ENCODE measurements at places on chromosomes 12 and 14.

- no peak for DNase-seq
These were observed 25.6 kb upstream of the ARID2 start for GRCh38 chr12:45703942-45704341.

DNA sequence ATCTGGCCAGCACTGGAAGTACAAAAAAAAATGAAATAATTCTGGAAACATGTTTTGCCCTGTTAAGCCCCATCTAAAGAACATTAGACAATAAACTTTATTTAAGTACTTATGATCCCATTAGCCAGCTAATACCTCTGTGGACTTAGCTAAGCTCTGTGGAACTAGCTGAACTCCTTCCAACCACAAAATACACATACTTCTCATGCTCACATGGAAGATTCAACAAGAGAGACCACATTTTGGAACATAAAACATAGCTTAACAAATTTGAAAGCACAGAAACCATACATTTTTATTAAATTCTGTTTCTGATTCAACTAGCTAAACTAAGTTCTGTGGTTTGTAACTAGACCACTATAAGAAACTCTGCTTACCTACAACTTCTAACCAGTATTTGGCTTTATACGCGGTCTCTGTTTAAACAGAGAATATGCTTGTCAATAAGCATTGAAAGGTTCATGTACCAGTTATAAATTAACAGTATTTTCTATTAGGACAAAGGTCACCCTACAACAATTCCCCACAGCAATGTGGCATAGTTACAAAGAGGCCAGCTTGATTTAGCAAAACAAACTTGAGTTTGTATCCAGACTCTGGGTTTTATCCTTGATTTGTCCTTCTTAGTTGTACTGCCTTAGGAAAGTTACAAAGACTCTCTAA, 300.1 kb downstream of the C12orf50 start:
- DNase-seq, result no peak

- DNase-seq, result no peak
These were observed 223.4 kb downstream of the GLT1D1 start for GRCh38 chr12:129076441-129077320.

DNA sequence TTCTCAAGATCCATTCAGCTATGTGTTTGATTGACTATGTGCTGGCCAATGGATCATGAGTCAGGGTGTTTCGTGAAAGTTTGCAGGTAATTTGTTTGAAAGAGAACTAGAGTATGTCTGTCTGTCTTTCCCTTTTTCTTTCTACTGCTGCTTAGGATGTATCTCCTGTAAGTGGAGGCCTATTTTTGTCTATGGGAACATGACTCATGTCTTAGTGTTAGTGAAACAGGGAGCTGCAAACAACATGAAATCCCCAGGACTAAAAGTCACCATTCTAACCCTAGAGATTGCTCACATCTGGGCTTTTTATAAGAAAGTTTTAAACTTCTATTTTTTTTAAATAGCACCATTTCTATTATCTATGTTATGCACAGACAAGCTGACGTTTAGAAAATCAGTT, 333.0 kb downstream of the CCER1 start:
- DNase-seq, result no peak

DNA sequence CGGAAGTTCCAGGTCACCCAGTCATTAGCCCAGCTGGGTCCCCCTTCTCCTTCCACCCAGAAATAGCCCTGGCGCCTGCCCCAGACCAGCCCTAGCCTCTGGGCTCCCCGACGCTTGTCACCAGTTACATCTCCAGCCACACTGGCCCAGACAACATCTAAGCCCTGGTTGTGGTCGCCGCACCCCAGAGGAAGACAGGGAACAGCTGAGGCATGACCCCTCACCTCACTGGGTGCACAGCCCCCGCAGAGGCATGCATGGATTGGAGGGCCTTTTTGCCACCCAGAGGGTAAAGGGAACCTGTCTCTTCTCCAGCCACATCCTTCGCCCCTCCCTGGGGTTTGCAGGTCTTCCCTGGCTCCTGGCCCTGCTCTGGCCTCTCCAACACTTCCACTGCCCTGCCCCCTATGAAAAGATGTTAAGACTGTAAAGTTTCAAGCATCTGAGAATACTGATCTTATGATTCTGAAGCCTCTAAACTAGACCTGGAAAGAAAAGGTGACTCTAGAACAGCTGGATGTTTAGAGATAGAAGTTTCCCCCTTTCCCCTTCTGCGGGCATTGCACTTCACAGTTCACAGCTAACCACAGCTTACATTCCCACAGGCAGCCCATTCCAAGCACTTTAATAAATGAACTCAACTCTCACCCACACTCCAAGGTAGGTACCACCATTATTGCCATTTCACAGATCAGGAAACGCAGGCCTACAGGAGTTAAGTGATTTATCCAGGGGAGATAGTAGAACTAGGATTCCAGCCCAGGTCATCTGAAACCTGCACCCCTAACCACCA, 14.7 kb downstream of the TMEM119 start:
- DNase-seq, result no peak

GRCh38 chr14:89833120-89833532, 121.4 kb downstream of the EFCAB11 start:
- DNase-seq, result no peak

DNA sequence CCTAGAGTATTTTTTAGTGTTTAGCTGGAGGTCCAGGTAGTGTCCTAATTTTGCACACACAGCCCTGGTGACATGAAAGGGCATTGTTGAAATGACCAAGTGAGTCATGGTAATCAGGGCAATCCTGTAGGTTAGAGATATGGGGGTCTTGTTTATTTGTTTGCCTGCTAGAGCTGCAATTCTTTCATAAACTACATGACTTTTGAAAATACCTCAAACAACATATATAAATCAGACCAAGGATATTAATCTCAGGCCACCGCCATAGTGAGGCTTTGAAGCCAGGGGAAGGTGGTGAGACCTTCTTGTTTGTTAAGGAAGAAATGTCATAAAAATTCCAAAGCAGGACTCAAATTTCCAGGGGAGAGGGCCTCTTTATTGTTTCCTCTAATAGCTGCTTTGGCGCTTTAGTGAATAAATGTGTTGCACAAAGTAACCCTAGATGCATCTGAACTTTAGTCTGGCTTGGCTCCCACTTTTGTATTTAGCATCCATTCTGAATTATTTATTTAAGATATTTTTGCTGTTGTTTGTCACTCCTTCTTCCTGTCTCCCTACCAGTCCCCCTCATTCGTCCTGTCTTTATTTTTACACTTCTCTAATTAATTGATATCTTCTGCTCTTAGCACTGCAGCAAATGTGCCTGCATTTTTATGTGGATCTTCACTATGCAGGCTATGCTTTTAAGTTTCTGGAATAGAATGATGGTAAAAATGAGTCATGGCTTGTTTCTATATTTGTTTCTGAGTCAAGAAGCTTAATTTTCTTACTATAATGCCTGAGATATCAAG, 430.3 kb downstream of the RAD51B start:
- DNase-seq, result no peak

DNA sequence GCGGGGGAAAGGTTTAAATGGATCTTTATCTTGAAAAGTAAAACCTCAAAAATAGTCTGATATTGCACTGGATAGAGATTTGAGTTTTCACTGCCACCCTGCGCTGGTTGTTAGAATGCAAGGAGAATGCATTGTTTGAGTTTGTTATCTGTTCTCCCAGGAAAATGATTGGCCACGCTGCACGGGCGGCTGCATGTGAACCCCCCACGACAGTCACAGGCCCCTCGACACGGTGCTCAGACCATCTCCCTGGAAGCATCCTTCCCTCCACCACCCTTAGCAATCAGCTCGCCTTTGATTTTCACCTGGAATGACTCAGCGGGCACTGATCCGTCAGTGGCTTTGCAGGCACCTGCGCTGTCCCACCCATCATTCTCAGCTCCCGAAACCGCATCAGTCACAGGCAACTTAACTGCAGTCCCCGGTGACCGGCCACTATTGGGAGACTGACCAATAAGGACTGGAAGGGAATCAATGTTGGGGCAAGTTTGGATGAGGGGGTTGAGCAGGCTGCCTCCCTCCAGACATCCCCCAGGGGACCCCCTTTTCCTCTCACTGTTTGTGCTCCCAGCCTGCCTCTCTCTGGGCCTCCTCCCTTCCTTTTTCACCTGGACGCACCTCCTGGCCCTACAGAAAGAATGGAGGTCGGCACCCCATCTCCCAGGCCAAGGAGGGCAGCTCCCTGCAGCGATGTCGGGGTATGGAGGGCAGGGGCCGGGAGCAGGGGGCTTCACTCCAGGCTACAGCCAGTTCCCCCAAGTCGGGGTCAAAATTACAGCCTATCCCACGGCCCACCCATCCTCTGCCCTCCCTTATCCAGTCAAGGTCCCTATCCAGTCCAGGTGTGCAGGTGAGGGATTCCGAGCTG, 28.5 kb upstream of the C14orf180 start:
- DNase-seq, result no peak

- DNase-seq, result no peak
These were observed 21.9 kb downstream of the CCDC91 start for GRCh38 chr12:28212182-28212581.

DNA sequence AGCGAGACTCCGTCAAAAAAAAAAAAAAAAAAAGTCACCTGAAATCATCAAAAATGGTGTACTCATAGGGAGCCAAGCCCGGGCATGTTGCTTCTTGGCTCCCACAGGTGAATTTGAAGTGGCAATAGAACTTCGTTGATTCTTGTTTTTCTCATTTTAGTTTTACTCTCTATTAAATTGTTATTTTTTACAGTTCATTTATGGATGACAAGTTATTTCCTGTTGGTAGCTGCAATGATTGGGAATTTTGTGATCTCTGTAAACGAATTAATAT, 1.3 kb downstream of the TM7SF3 start:
- no peak for DNase-seq

DNA sequence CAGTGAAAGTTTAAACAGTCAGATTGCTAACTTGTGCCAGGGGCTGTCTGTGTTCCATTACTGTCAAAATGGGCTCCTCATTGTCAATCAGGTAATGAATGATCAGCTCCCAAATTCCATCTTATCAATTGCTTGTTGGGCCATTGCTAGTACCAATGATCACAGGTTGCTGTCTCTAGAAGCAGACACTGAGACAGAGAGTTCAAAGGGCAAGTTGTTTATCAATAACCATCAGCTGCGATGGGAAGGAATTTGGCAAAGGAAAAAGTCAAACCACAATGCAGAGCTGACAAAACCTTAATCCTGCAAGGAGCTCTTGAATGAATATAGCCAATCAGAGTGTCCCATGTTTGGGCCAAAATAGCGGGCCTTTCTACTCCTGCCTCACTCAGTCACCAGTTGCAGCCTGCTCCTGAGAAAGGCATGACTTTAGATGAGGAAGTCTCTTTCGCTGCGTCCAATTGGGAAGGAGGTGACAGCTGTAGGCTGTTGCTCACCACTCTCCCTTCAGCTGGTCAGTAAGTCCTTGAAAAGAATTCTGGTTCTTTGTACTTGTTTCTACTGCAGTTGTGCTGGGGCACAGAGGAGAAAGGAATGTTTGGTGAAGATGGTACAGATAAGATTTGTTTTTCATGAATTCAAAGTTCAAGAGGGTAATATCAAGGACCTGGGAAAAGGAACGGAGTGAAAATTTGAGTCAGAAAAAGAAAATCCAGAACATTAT, 179.2 kb upstream of the PDE3A start:
- DNase-seq, result no peak

- DNase-seq, result no peak
These were observed at the start of gene TESPA1 for GRCh38 chr12:54984658-54985376. Gene TESPA1, minus strand, starts transcription at chr12:54984762. Its CDS starts 10,200 bp downstream, at chr12:54974562.

GRCh38 chr12:53344824-53345485, 8.8 kb upstream of the SP7 start:
- DNase-seq, result no peak

Data from NCI-H1417 treated with DMSO at 0.1 percent for 48 hours (cell line).